ENCODE measurements at places on chromosomes 7 and 10. TPM values are rescaled to one million over a fixed set of nuclear protein-coding genes. Genes with fewer than 3 reads are reported as not detected.
A peak's percentile ranks its signal among the peaks of the same experiment; 100 is the strongest.

- DNase-seq = no peak
- H3K4me1 ChIP-seq = no peaks in the 10 kb centered on the region
- H3K27ac ChIP-seq = no peak overlapping the region
- H3K27me3 ChIP-seq = no peaks in the 10 kb centered on the region
- no peaks in the 10 kb centered on the region for H3K36me3 ChIP-seq
- no peak overlapping the region for H3K4me3 ChIP-seq
Observed at GRCh38 chr7:108716783-108717182, 147.1 kb downstream of the DNAJB9 start.

DNA sequence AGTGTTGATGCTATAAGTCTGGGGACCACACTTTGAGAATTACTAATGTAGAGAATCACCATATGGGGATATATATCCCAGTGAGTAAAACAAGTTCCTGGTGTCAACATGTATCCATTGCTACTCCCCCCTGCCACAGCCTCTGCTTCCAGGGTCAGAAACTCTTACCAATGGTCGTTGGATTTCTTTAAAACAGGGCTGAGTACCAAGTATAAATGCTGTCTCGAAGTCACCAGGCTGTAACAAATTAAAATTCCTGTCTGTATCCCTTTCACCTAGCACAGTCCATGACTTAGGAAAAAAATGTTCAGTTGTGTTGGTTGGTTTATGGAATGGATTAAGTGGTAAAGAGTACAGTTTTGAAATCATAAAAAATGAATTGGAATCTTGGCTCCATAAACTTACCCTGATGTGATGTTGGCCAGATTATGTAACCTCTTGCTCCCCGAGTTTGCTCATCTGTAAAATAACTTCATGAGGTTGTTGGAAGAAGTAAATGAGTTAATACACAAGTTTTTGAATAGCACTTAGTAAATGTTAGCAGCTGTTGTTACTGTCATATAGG lies 364.0 kb upstream of the LRGUK start:
- no peaks in the 10 kb centered on the region for H3K4me1 ChIP-seq
- H3K4me3 ChIP-seq = no peak overlapping the region
- DNase-seq = no peak
- no peaks in the 10 kb centered on the region for H3K36me3 ChIP-seq
- no peaks in the 10 kb centered on the region for H3K27me3 ChIP-seq

DNA sequence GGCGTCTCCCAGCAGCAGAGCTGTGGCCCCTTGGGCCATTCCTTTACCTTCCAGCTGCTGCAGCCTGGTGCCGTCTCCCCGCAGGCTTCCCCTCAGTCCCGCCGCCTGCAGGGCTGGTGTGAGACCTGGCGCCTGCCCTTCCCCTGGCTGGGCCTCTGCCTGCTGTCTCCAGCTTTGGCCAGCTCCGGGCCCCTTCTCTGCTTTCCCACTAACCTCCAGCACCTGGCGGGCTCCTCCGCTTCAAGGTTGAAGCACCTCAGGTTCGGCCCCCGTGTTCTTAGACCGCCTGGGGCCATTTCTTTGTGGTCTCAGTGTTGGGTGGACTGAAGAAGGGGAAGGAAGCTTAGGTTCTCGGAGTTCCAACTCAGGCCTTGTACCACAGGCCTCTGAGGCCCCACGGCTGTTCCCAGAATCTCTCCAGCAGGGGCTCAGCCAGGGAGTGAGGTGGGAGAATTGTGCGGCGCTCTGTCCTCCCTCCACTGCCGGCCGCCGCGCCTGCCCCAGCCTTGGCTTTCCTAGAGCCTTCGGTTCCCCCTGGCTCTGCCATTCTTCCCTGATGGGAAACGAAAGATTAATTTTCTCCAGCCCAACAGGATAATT lies 30.3 kb downstream of the GBX1 start:
- peaks cover 99% of the 10 kb centered on the region for H3K36me3 ChIP-seq
- H3K4me1 ChIP-seq = no peaks in the 10 kb centered on the region
- no peak overlapping the region for H3K4me3 ChIP-seq
- DNase-seq = peak; percentile 56

GRCh38 chr10:117590101-117590875 lies 47.7 kb downstream of the EMX2 start:
- H3K4me3 ChIP-seq = no peak overlapping the region
- no peaks in the 10 kb centered on the region for H3K4me1 ChIP-seq
- H3K27ac ChIP-seq = no peak overlapping the region
- H3K27me3 ChIP-seq = no peaks in the 10 kb centered on the region
- H3K36me3 ChIP-seq = no peaks in the 10 kb centered on the region
- DNase-seq = no peak

DNA sequence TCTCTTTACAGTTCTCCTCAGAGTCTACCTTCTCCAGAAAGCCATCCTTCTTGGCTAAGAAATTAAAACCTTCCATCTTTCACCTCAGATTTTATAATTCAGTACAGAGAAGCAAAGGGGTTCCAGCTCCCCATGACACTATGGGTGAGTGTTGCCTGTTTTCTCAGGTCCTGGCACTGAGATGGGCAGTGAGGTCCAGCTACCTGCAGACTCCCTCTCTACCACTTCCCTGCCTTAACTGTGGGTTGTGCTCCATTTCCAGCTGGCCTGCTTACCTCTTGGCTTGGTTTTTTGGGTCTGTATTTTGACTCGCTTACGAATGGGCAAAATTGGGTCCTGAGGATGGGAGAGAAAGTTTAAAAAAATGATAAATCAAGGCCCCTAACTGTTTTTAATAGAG lies 26.3 kb downstream of the ZCWPW1 start:
- H3K36me3 ChIP-seq = peaks cover 2% of the 10 kb centered on the region
- DNase-seq = no peak
- H3K27me3 ChIP-seq = no peaks in the 10 kb centered on the region
- H3K27ac ChIP-seq = no peak overlapping the region

GRCh38 chr7:23022258-23022769 lies 8.4 kb upstream of the HYCC1 start:
- peaks cover 15% of the 10 kb centered on the region for H3K4me1 ChIP-seq
- H3K27me3 ChIP-seq = no peaks in the 10 kb centered on the region
- no peak overlapping the region for H3K4me3 ChIP-seq

GRCh38 chr10:121165276-121165675 lies 314.1 kb downstream of the WDR11 start:
- H3K4me1 ChIP-seq = peaks cover 21% of the 10 kb centered on the region
- no peak overlapping the region for H3K4me3 ChIP-seq
- no peak for DNase-seq
- no peaks in the 10 kb centered on the region for H3K27me3 ChIP-seq

GRCh38 chr7:29723599-29723998 lies 82.7 kb upstream of the WIPF3 start:
- H3K27me3 ChIP-seq = no peaks in the 10 kb centered on the region
- DNase-seq = no peak
- no peak overlapping the region for H3K4me3 ChIP-seq
- no peaks in the 10 kb centered on the region for H3K36me3 ChIP-seq
- H3K27ac ChIP-seq = no peak overlapping the region

GRCh38 chr7:120944826-120945562 lies 5.6 kb upstream of the ING3 start:
- H3K27me3 ChIP-seq = no peaks in the 10 kb centered on the region
- no peak overlapping the region for H3K27ac ChIP-seq

DNA sequence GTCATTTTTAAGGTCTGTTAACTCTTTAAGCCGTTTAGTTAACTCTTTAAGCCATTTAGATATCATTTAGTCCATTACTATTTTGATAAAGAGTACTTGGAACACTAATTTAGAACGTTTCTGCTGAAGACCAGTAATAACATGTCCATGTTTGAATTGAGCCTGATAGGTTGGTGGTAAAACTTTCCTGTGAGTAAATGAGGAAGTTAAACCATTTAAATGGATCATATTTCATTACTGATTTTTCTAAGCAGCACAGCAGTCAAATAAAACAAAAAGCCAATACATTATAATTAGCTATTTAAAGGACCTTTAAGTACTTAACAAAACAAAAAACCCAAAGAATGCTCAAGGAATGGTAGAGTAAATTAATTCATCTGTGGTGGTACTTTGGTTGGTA lies 29.4 kb downstream of the PHTF2 start:
- H3K4me1 ChIP-seq = no peaks in the 10 kb centered on the region
- H3K27ac ChIP-seq = no peak overlapping the region
- no peak for DNase-seq
- H3K4me3 ChIP-seq = no peak overlapping the region

DNA sequence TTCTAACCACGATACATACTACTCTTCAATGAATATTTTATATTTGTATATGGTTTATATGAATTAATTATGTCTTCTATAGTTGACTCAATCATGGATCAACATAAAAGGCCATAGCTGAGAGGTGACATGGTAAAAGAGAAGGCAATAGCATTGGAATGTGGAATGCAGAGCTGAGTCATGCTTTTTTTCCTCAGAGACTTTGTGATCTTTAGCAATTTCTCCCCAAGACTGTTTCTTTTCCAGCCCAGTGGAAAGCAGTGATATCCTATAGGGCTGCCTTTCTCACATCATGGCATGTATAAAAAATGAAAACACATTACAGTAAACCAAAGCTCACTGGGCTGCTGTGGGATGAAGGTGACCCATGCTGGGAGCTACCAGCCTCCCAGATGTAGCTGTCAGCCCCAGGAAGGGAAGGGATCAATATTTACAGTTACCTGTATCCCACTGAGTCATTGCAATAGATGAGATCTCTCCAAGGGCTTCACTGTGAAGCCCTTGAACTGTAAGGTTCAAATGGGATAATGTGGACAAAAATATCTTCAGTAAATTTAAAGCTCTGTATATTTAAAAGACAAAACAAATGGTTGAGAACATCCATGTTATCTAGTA lies 30.2 kb downstream of the SLC39A12 start:
- H3K27me3 ChIP-seq = no peaks in the 10 kb centered on the region
- DNase-seq = no peak
- H3K36me3 ChIP-seq = no peaks in the 10 kb centered on the region
- H3K4me3 ChIP-seq = no peak overlapping the region
- no peaks in the 10 kb centered on the region for H3K4me1 ChIP-seq

DNA sequence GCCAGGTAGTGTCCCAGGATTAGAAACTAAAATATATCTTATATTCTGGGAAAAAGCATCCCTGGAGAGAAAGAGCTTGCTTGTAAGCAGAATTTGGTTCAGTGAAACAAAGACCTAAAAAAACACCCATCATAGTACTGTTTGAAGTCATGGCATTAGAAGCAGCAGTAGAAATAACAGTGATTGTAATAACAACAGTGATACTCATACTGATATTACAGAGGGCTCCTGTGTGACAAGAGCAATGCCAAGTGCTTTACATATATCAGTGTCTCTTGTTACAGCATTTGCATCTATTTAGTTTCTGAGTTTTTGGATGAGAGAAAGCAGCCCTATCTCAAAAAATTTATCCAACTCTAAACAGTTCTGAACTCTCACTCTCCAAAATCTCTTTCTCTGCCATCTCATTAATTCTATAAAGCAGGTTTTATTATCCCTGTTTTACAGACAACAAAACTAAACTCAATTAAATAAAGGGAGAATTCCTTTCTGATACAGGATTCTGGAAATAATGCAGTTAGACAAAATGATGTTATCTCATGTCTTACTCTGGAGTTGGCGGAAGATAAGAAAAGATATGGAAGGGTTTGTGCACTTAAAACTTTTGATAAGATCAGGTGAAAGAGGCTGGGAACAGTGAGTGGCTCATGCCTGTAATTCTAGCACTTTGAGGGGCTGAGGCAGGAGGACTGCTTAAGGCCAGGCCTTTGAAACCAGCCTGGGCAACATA lies 146.5 kb upstream of the AOAH start:
- H3K27me3 ChIP-seq = no peaks in the 10 kb centered on the region
- no peak overlapping the region for H3K4me3 ChIP-seq
- no peak overlapping the region for H3K27ac ChIP-seq
- peaks cover 26% of the 10 kb centered on the region for H3K36me3 ChIP-seq
- no peak for DNase-seq

GRCh38 chr10:86385806-86386205 lies 19.2 kb upstream of the GRID1 start:
- H3K27me3 ChIP-seq = peaks cover 49% of the 10 kb centered on the region
- DNase-seq = no peak
- no peak overlapping the region for H3K27ac ChIP-seq
- no peak overlapping the region for H3K4me3 ChIP-seq
- H3K4me1 ChIP-seq = peaks cover 8% of the 10 kb centered on the region

DNA sequence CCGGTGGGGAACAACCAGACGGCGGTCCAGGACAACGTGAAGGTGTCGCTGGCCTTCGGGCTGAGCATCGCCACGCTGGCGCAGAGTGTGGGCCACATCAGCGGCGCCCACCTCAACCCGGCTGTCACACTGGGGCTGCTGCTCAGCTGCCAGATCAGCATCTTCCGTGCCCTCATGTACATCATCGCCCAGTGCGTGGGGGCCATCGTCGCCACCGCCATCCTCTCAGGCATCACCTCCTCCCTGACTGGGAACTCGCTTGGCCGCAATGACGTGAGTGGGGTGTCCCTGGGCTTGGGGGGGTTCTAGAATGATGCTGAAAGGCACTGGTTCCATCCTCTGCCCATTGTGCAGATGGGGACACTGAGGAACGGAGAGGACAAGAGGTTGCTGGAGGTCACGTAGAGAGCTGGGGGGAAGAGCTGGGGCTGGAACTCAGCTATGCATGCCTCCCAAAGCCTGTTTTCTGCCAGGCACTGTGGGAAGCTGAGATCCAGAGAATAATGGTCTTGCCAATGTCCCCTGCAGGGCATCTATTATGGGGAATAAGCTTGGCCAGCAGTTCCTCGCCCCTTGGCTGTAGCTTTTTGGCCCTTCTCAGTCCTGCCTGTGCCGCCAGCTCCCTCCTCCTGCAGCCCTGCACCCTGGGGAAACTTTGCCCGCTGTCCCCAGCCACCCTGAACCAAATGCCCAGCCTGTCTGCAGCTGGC lies 523 bp downstream of the AQP1 start:
- peak overlapping the region; percentile 36 for H3K4me3 ChIP-seq
- peak overlapping the region; percentile 46 for H3K27ac ChIP-seq
- no peak for DNase-seq

GRCh38 chr10:30098629-30099028 lies 39.2 kb upstream of the JCAD start:
- no peaks in the 10 kb centered on the region for H3K27me3 ChIP-seq
- DNase-seq = no peak
- H3K4me3 ChIP-seq = no peak overlapping the region
- H3K36me3 ChIP-seq = no peaks in the 10 kb centered on the region

DNA sequence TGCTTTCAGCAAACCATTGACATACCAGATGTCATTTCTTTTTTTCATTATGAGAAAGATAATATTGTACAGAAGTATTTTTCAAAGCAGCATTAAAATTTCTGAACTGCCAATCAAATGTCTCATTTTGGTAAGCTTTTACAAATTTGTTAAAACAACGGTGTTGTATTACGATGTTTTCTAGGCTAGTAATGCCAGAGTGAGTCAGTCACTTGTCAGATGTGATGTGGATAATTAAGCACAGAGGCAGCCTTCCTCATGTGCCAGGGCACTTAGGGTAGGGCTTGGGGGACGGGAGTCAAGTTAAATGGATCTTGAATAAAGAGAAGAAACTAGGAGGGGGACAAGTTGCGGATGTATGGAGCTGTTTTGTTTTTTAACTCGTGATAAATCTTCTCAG lies 10.1 kb downstream of the PSTK start:
- peaks cover 31% of the 10 kb centered on the region for H3K36me3 ChIP-seq
- H3K4me3 ChIP-seq = no peak overlapping the region
- DNase-seq = no peak

GRCh38 chr10:52621635-52622079 lies 150.9 kb downstream of the MBL2 start:
- no peak for DNase-seq
- no peaks in the 10 kb centered on the region for H3K36me3 ChIP-seq
- H3K4me3 ChIP-seq = no peak overlapping the region

TMEM236 gene
- 0.13 TPM for total RNA-seq

CDC123 gene
- total RNA-seq = 86.7 TPM

FIS1 gene
- total RNA-seq = 118 TPM

PDE1C gene
- total RNA-seq = 0.64 TPM

FAM221A gene
- 14.5 TPM for total RNA-seq

STAG3 gene
- 2.0 TPM for total RNA-seq

SPDYE16 gene
- total RNA-seq = not detected
